ENCODE measurements at places on chromosomes 7 and 10. TPM values are rescaled to one million over a fixed set of nuclear protein-coding genes. Genes with fewer than 3 reads are reported as not detected.

DNA sequence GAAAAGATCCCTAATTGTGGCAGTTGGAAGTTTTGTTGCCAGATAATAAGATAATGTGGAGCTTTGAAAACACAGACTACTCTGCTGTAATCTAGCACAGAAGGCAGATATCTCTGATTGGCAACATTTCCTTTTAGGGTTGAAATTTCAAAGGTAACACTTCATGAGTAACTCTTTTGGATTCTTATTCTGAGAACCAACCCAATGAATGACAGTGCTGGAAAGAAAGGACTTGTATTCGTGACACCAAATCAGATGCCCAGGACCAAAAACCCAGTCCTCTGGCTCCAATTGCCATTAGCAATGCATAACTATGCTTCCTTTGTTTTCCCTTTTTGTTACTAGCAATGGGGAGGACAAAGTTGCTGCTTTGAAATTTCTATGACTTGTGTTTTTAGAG is 41.0 kb upstream of the ELMO1 start:
- DNase-seq, result no peak

- DNase-seq, result no peak
These were observed 21.4 kb upstream of the UNC5B start for GRCh38 chr10:71191019-71191418.

GRCh38 chr7:732094-732541 is 5.0 kb upstream of the PRKAR1B start:
- DNase-seq, result peak; percentile 76

SPDYE11 gene
- total RNA-seq, result not detected

PCGF6 gene
- total RNA-seq, result 5.5 TPM

GRCh38 chr10:110005719-110006118 is 2.1 kb upstream of the ADD3 start:
- no peak for DNase-seq

PPP1R17 gene
- not detected for total RNA-seq

WNT16 gene
- not detected for total RNA-seq

GRCh38 chr7:131502810-131503508 is 53.5 kb downstream of the PODXL start:
- DNase-seq, result no peak

- no peak for DNase-seq
These were observed 3.8 kb downstream of the PTER start for GRCh38 chr10:16440396-16441133.

GRCh38 chr7:153858355-153858754 is 193.8 kb upstream of the DPP6 start:
- no peak for DNase-seq

GJD4 gene
- not detected for total RNA-seq

DNA sequence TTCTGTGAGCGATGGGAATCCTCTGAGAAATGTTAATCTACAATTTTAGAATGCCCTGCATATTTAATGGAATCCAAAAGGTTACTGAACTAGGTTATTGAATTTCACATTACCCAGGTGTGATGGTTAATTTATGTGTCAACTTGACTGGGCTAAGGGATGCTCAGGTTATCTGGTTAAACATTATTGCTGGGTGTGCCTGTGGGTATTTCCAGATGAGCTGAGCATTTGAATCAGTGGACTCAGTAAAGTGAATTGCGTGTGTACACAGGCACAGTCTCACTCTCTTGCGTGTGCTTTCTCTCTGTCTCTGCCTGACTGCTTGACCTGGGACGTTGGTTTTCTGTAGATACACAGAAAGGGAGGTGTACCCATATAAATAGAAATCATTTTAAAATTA is 21.7 kb downstream of the RNF32 start:
- no peak for DNase-seq

DNA sequence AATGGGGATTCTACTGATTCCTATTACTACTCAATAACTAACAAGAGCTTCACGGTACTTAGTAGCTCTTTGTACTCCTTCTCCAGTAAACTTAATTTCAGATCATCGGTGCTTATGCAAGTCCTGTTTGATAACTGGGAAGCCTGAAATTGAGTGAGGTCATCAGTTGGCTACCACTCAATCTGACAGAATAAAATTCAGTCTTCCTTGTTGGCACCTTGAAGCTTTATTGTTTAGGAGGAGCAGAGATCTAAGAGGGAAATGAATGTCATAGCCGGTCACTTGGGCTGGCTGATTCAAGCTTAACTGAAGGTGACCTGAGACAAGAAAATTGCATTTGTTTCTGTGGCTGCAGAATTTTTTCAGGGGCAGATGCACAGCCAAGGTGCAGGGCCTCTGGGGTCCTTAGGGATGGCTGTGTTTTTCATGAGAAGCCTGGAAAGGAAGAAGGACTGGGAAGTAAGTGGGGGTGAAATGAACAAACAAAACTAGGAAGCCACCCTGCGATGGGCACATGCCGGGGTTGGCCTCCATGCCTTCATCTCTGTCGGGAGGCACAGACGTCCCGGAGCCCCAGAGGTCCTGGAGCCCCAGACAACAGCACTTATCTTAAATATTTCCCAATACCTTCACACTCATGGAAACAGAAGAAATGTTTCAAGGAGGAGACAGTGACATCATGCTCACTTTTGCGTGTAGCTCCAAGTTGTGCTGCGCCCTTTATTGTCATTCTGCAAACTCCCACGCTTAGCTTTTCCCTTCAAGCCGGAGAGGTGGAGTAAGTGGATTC is 85.0 kb upstream of the KIF5B start:
- no peak for DNase-seq

ASB10 gene
- not detected for total RNA-seq

DNA sequence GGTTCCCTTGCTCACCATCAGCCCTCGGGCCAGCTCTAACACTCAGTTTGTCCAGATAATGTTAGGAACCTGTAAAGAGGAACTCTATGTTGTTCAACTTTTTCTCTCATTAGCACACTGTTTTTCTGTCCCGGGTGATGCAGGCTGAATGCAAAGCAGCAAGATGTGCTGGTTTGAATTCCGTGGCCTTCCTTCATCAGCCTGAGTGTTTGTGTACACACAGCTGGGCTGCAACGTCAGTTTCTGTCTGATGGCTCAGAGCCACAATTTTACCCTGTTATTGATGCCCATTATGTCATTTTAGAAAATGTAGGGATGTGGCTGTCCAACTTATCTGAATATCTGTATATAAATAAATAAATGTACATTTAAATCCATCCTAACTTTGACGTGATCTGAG is 152.0 kb downstream of the PLPP4 start:
- DNase-seq, result no peak

Data from upper lobe of right lung (tissue), 1 donor.